ENCODE measurements at places on chromosomes 1 and 21.
A peak's percentile ranks its signal among the peaks of the same experiment; 100 is the strongest.

DNA sequence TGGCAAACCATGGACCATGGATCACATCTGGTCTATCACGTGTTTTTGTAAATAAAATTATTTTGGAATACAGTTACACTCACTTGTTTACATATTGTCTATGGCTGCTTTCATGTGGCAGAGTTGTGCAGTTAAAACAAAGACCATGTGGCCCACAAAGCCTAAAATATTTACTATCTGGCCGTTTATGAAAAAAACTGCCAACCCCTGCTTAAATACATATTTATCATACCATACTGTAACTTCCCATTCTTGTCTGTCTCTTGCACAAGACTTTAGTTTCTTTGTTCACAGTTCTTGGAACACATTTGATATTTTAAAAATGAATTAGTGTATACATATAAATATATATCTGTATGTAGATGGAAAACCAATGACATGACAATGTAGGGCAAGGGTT lies 141.5 kb downstream of the PAPPA2 start:
- no peak for DNase-seq

GRCh38 chr1:154845879-154846278 lies 24.2 kb downstream of the KCNN3 start:
- DNase-seq, result no peak

DNA sequence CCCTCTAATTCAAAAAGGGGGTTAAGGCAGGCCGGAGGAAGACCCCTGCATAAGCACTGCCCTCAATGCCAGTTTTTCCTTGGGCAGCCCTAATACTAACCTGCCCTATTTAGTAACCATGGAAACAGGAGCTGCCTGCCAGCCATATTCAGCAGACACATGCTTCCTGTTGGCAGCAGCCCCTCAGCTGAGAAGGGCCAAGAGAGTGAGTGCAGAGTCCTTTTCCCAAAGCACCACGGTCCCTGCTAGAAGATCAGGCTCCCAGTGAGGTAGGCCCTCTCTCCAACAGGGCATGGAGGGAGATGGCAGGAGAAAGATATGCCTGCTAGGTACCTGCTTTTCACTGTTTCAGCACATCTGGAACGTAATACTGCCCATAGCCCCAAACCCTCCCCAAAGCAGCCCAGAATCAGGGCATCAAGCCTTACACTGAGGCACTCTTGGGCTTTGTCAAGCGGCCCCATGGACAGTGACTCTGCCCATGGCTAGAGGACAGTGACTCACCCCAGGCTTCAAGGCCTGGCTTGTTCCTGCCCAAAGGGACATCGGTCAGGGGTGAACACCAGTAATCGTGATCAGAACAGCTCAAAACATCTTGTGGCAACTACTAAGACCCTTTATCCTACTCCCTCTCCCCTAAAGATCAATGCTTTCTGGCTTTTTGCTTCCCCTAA lies 64.5 kb downstream of the BCAR3 start:
- no peak for DNase-seq

DNA sequence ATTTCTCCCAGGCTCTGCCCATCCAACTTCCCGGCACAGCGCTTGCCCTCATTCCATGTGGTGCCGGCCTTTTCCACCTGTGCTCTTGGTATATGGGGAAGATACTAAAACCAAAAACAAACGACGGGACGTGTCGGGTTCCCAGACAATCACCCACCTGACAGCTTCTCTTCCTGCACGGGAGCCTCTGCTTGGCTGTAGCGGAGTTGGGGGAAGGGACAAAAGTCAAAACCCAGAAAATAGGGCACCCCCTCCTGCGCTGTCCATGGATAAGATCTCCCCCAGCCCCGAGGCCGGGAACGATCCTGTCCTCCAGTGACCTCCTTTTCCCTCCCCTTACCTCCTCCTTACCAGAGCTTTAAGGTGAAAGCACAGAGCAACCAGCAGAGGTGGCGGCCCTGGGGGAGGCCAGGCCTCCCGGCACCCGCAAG lies 640 bp downstream of the JTB start:
- no peak for DNase-seq

GRCh38 chr1:17436380-17437174 lies 2.9 kb downstream of the RCC2 start:
- DNase-seq, result no peak

DNA sequence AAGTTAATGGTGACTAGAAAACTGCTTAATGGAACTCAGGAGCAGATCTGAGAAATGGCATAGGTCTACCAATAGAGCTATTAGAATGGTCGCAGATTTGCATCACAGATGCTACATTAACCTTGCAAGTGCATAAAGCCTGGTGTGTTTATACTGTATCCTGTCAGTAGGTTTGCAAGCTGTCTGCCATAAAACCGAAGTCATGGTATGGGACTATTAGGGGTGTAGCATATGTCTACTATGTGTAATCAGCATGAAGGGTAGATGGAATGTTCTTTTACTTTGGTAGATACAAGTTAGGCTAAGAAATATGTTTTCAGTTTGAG lies 574.2 kb upstream of the ADGRL2 start:
- no peak for DNase-seq

DNA sequence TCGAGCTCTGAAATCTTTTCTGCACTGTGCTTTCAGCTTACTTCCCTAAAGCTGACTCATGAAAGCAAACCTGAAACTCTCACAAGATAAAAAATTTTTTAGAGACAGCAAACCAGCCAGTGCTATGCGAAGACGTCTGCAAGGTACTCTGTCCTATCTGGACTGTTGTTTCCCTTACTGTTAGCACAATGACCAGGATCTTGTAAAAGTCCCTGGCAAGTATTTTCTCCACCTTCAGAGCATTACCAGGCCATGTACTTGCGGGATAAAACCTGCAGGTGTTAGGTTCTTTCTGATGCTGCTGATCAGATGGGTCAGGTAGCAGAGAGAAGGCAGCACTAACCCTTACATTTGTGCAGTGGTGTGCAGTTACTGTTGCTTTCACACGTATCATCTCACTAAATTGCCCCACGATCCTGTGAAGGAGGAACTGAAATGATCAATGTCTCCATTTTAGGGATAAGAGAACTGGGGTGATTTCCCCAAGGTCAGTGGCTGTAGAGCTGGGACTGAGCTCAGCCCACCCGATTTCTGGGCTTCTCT lies 56.6 kb downstream of the PLXNA2 start:
- no peak for DNase-seq

GRCh38 chr1:27341525-27342252 lies at the start of gene SYTL1:
SYTL1 (plus strand) TSS chr1:27342022; CDS start chr1:27345335, 3,313 bp downstream.
- peak; percentile 68 for DNase-seq

- no peak for DNase-seq
Observed at GRCh38 chr1:115291741-115292140, 46.3 kb downstream of the NGF start.

- no peak for DNase-seq
Observed at GRCh38 chr1:241269116-241269515, 87.9 kb downstream of the RGS7 start.

- no peak for DNase-seq
Observed at GRCh38 chr1:36511804-36512798, 29.4 kb upstream of the CSF3R start.

DNA sequence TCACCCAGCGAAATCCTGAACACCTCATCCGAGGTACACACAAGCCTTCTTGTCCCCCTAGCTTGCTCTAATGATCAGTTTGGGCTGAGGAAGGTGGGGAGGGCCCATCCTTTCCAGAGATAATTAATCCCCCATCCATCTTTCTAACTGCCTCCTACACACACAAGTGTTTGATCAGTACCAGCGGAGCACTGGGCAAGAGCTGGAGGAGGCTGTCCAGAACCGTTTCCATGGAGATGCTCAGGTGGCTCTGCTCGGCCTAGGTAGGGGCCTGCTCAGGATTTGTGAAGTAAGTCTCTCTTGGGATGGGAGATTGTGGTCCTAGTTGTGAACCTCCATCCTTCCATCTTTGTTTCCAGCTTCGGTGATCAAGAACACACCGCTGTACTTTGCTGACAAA lies 5.8 kb downstream of the ANXA9 start:
- DNase-seq, result no peak

DNA sequence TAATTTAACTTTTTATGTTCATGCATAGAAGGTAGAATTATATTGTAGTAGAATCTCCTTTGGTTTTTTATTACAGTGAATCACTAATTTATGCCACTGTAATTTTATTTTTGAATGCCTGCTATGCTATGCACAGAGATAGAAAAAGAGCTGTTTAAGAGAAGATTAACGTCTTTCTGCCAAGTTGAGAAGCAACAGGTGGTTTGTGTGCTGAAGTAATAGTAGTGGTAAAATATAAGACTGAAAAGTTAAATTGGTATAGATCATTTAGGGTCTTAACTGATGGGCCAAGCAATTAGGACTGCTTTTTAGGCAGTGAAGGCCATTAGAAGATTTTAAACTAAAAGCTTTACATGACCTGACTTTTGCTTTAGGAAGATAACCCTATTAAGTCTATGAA lies 115.1 kb downstream of the SYT14 start:
- no peak for DNase-seq

- no peak for DNase-seq
Observed at GRCh38 chr1:38217316-38217715, 170.7 kb upstream of the POU3F1 start.

GRCh38 chr1:174795806-174796205 lies 203.9 kb upstream of the CACYBP start:
- no peak for DNase-seq

DNA sequence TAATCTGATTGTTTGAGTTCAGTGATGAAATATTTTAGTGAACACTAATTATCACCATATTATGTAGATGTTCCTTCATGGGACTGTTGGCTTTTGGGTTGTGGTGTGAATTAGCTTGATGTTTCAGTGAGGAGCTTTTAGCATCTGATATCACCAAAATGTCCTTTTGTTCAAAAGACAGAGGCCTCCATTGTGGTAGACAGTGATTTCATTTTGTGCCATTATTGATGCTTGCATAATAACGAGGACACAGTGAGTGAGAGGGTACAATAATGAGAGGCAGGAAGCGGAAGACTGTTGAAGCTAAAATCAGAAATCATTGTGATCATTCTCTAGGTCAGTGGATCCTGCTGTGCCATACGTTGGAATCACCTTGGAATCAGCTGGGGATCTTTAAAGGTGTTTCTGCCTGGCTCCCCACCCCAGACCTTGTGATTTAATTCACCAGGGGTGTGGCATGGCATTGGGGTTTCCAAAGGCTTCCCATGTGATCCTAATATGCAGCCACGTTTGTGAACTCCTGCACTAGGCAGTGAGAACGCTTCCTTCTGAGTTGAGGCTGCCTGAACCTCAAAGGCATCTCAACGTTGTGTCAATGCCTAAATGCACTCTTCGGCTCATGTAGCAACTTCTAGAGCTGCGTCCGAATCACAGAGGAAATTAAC lies 82.1 kb upstream of the KIF1B start:
- no peak for DNase-seq

GRCh38 chr1:243507001-243507671 lies 251.3 kb downstream of the SDCCAG8 start:
- no peak for DNase-seq

DNA sequence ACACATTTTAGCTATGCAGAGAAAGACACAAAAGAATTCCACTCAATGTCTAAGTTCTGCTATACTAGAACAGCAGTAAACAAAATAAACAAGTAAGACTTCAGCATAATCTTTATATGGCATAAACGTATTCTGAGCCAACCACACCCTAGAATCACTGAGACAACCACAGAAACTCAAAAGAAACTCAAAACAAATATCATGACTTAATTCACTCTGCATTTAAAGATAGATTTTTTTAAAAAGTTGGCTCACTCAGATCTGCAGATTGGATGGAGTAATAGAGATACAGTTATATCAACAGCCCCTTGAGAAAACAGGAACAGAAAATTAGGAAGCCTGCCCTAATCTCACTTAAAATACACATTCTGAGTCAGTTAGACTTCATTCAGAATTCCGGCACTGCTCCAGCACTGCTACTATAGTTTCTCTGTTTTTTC lies 95.0 kb downstream of the COL24A1 start:
- peak; percentile 9 for DNase-seq

DNA sequence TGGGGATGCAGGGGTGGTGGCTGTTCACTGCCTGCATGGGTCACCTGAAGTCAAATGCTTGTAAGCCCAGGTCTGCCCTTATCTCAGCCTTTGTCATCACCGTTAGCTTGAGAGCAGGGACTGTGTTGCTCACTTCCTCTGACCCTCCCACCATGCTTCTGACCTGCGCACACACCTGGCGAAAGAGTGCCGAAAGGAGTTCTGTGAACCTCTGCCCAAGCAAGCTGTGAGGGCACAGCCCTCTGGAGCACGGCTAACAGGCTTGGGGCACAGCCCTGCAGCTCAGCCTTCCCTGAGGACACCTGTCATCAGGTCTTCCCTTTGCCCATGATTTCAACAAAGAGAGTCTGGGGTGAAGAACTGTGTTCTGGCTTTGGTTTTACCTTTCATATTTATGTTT lies 93.8 kb downstream of the SUSD4 start:
- DNase-seq, result no peak

DNA sequence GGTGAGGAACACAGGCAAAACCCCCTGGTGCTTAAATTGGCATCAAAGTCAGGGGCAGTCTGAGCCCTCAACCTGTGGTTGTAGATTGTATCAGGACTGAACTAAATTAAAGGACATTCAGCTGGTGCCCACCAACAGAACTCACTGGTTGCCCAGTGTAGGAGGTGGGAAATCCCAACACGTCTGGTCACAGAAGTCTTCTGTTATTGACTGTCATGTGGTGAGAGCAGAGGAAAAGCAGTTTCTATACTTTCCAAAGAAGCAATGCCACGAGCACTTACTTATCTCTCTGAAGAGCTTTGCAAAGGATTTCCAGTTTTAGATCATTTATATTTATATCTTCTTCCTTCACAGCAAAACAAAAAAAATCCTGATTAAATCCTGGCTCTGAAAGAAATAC lies 15.0 kb upstream of the ACTA1 start:
- no peak for DNase-seq

- no peak for DNase-seq
Observed at GRCh38 chr1:185627171-185627570, 107.0 kb upstream of the HMCN1 start.

- DNase-seq, result no peak
Observed at GRCh38 chr1:33698361-33699035, 165.4 kb upstream of the HMGB4 start.

DNA sequence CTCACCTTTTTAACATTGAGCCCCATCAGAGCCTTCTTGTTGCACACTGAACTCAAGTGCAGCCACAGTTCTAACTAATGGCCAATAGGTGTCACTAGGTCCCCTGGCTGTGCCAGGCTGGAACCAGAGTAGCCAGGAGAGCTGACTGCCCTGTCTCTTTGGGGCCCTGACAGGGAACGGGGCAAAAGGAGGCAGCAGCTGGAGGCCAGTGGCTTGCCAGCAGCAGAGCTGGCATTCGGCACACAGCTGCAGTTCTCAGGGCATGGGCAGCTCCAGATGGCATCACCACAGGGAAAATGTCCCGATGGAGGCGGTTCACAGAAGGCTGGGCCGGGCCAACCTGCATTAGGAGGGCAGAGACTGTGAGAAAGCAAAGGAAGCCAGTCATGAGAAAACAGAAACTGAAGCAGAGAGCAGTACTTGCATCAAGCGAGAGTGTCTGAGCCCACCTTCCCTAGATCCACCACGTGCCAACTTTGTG lies 188.6 kb downstream of the FCRL5 start:
- peak; percentile 45 for DNase-seq

All from AML-193 (cell line).